NCI-H524 (cell line): ENCODE measurements at places on chromosomes 6 and 20.

DNA sequence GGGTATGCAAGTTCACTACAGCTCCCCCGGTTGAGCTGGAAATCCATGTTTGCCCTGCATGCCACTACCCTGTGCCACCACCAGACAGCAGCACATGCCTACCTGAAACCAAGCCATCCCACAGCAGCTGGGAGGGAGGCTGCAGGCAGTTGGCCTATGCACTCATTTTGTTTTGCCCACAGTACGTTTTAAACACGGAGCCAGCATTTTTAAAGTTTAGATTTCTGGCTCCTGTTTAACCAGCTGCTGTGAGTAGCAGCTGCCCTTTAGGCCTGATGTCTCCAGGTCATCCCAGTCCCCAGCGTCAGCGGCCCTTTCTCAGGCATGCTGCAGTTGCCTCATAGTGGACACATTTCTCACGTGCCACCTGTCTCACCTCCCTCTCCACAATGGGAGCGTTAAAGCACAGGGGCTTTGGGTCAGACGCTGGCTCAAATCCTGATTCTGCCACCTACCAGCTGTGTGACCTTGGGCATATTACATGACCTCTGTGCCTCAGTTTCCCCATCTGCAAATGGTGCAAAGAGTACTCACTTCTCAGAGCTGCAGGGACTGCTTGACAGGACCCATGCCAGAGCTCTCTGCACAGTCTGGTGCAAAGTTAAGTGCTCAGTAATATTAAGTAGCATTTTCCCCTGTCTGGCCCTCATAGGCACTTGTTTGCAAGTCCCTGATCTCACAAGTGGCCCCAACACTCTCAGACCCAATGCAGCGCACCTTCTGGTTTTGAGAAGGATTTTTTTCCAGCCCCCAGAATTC, 8.2 kb upstream of the UBE2V1 start:
- DNase-seq = peak; percentile 75

DNA sequence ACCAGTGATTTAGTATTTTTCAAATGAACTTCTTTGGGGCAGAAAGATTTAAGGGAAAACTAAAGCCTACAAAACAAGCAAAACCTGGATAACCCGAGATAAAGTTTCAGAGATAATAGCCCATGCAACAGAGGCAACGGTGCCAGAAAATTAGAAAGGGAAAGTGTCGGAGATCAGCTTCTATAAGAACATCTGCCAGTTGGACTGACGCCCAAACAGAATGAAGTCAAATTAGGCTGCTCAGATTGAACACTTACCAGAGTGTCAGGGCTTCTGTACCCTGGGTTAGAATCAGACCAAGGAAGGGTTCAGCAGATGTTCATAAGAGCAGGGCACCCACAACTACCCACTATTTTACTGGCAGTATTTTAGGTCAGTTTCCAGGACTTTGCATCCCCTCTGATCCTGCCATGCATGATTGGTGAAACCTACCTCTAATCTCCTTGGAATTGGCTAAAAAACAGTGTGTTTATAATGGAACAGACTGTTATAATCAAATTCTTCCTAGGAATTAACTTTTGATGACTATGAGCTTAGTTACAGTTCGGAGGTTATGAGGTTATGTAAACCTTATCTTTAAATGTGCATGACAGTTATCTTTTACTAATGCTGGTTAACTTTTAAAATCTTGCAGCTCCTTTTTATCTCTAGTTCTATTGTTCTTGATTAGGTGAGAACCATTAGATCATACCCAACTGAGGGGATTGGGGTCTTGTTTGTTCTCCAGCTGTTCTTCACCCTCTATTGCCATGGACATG, 13.1 kb downstream of the BMP2 start:
- peak; percentile 82 for DNase-seq

GRCh38 chr6:100260584-100260983, 204.1 kb downstream of the SIM1 start:
- DNase-seq = no peak

DNA sequence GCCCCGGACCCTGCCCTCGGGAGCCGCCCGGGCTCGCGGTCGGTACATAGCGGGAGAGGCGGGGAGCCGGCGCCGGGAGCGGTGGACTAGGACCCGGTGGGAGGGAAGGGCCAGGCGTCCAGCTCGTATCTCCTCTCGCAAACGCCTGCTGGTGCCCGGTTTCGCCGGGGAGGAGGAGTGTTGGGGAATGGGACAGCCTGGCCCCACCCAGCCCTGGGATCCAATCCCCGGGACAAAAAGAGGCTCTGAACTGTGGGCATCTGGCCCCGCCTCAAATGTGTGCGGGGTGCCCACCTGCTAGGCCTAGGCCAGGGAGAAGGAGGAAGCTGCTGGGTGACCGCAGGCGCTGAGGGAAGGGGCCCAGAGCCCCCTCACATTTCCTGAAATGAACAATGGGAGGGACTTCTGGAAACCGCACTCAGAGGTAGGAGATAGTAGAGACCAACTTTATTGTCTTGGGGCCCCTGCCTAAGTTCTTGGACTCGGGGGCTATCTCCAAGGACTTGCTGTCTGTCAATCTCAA, at the start of gene KCNK17:
Gene KCNK17, minus strand, starts transcription at position 147 of the 523 bp plus-strand sequence. Its CDS starts 99 bp downstream, at position 48.
- DNase-seq = no peak

DNA sequence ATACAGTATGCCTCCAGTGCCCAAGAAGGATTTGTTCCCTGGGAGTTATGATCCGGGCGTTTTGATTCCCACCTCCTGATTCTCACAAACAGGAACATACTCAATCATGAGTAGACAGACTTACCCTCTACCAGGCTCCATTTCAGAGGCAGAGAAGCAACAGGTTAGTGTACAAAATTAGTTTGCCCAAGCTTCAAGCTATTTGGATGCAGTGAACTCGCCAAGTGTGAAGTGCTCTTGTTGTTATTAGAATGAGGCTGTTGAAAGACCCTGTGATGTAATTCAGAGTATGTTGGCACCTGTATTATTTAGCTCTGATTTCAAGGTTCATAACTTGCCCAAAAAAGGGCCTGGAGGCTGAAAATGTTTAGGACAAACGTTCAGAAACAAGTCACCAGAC, 247.0 kb downstream of the PHACTR1 start:
- no peak for DNase-seq

DNA sequence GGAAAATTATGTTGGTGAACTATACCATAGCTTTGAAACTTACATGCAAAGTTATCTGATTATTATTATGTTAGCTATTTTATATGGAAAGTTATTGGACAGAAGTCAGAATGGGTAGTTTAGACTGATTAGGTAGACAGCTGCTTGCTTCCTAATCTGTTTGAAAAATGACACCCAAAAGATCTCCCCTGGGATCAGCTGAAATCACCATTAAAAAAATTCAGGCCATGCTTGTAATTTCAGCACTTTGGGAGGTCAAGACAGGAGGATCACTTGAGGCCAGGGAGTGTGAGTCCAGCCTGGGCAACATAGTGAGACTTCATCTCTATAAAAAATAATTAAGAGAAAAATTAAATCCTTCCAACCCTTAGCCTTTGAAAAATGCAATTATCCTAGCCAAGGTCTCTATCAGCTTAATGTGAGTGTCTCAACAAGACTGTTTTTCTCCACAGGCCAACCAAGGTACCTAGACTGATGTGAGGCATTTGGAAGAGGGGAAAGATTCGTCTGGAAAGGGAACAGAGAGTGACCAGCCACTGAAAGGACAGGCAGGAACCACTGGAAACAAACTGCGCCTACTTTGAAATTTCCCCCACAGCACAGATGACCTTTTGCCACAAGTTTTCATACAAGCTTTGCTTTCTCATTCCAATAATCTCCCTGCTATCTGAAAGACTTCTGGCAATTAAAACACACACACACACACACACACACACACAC, 232.3 kb downstream of the GMPR start:
- peak; percentile 81 for DNase-seq

- no peak for DNase-seq
Observed at GRCh38 chr6:39225946-39226437, 3.3 kb downstream of the KCNK5 start.

DNA sequence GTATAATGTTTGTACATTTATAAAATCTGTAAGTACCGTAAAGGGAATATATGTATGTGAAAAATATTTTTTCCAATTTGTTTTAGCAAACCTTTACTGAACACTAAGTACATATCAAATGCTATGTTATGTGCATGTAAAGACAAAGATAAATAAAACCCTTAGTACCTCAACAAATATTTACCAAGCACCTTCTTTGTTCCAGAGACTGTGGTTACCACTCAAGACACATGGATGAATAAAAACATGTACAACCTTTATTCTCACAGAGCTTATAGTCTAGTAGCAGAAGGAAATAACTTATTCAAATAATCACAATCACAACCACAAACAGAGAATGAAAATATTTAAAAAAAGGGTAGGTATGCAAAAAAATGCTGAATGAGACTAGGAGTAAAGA, 17.5 kb downstream of the TMX4 start:
- DNase-seq = no peak

DNA sequence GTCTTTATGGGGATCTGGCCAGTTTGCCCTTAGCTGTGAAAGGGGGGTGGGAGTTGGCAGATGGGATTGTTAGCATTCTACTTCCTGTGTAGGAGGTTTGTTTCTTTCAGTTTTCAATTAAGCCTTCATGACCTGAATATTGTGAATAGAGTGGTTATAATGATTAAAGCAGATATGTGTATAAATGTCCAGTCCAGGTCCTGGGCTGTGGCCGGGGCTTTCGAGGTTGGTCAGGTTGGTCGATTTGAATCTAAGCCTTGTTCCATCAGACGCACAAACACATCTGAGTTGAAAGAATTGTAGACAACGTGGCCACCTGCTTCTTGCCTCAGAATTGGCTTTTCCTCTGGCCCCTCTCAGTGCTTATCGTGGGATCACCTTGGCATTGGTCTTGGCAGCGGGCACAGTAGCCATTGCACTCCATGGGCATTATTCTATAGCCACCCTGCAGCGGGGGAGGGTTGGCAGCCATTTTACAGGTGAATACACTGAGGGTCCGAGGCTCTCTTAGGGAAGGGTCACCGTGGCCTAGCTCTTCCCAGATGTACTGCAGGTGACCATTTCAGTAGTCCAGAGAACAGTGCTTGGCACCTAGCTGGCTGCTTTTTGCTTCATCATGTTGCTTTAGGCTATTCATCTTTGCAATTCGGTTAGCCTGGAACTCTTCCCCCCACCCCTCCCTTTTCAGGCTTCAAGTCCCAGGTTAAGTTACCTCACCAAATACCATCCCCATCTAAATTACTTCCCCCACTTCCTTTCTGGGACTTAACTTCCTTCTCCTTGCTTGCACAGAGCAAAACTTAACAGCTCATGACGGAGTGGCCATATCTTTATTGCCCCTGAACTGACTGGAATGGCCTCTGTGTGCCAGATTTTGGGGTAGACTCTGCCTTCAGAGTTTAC, 1.1 kb downstream of the RNF114 start:
- peak; percentile 26 for DNase-seq

DNA sequence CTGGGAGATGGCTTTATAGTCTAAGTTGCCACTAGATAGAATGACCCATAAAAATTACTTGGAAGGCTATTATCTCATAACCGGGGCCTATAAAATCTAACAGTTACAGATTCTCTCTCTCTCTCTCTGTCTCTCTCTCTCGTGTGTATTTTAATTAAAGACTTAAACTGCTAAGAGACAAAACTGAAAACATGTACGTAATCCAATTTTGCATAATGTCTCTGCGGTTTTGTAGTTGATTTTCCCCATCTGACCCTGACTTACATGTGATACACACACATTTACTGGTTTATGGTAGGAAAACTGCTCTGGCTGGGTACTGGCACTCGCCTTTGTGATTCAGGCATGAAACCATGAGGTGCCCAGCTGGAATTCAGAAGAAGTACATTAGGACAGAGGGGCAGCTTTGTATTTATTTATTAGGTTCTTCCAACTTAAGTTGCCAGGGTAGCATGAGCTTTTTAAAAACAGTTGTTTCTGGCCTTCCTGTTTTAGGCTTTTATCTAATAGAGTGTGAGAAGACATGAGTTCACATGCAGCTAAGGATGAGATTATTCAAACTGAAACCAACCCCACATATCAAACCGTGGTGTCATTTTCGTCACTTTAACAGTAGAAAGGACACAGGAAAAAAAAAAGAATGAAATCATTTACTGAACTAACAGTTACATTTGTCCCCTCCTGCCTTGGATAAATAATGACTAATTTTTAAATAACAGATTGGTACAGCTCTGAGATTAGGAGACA, 182.5 kb downstream of the GMPR start:
- no peak for DNase-seq

GRCh38 chr20:63653041-63653973, at the start of gene STMN3:
Gene STMN3, minus strand, starts transcription at chr20:63653424. Its CDS starts 79 bp downstream, at chr20:63653345.
- DNase-seq = peak; percentile 86
